CD8-positive, alpha-beta memory T cell (primary cell): ENCODE measurements at places on chromosomes 1 and 21. TPM values are rescaled to one million over a fixed set of nuclear protein-coding genes. Genes with fewer than 3 reads are reported as not detected.

Gene LSS
- 16.1 TPM for polyA plus RNA-seq

Gene SPATC1L
- 10.7 TPM for polyA plus RNA-seq

Gene SIPA1L2
- 1.4 TPM for polyA plus RNA-seq

Gene PATJ
- polyA plus RNA-seq, result 24.4 TPM

Gene CAMK1G
- polyA plus RNA-seq, result not detected

Gene FCAMR
- polyA plus RNA-seq, result not detected

Gene ALG14
- 6.8 TPM for polyA plus RNA-seq

Gene ERI3
- 36.1 TPM for polyA plus RNA-seq

Gene KRTCAP2
- polyA plus RNA-seq, result 576 TPM

Gene TFF2
- polyA plus RNA-seq, result not detected

Gene REN
- polyA plus RNA-seq, result not detected

Gene SPRR2A
- not detected for polyA plus RNA-seq

Gene BACE2
- 0.58 TPM for polyA plus RNA-seq

Gene AUNIP
- polyA plus RNA-seq, result not detected

Gene KIFAP3
- polyA plus RNA-seq, result 17.4 TPM

GRCh38 chr1:213656503-213656902, 331.3 kb upstream of the PROX1 start:
- no peak for DNase-seq

- DNase-seq, result no peak
Measured at GRCh38 chr1:20192364-20192763, 6.0 kb upstream of the PLA2G2C start.

DNA sequence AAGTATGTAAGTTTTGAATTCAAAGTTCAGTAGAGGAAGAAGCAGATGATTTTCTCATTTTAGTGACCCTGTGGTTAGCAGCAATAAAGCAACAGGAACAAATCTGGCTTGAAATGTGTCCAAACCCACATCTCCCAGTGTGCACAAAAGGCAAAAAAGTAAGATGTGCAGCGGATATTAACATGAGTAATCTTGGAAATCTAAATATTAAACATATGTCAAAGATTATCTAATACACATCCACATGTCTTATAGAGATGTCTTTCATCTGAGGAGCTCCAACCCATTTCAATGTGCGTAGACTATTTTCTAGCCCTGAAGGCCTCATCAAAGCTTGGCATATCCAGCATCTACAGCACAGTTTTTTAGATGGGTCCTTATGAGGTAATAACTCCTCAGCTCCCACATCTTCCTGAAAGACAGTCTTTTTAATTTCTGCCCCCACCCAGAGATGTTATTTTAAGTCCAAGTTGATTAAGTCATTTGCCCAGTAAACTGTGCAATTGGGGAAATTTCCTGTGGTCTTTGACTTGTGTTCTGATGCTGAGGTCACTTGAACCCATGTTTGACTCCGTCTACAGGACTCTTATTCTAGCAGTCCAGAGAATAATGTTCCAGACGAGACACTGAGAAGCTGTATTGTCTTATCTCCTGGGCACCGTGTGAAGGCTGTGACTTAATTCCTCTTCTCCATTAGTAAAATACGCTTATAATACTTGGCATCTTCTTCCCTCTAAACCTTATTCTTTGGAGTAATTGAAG, 73.7 kb downstream of the LMO4 start:
- DNase-seq, result no peak

DNA sequence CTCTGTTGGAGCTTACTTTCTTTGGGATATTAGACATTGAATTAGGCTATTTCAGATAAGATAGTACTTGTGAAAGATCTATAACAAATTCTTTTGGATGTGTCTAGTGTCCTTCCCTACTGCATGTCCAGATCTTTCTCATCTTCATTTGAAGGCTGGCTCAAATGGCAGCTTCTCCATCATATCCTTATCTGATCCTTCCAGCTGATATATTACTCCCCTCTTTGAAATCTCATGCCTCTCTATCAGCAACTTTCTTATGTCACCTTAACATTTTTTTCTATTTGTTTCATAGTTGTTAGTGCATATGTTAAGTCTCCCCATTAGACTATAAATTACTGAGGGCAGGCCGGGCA, 17.5 kb downstream of the CAP1 start:
- DNase-seq, result no peak

DNA sequence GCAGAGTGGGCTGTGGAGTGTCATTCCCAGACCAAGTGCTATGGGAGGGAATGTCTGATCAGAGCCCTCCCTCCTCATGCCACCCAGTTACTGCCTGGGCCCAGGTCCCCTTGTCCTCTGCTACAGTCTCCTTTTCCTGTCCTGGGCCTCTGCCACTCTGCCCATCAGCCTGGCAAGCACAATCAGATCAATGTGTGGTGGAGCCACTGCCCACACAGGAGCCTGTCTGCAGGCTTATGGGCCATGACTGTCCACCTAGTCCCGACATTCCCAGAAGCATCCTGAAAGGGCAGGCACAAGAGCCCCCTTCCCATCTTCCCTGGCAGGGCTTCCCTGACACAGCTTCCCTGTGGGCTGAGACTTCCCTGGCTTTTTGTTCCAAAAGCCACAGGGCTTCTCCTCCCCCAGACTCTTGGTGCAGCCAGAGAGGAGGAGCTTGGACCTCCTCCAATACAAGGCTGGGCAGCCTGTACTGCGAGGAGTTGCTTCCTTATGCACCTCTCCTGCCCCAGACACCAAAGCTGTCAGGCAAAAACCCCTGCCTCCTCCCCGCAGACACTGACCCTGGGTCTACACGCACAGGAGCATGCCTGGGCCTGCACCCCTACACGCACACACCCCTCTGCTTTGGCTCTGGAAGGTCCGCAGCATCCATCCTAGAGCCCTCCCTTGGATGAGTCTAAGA, 29.2 kb upstream of the CNTN2 start:
- no peak for DNase-seq

- no peak for DNase-seq
Measured at GRCh38 chr21:28151758-28152157, 840.9 kb downstream of the LTN1 start.

- DNase-seq, result no peak
Measured at GRCh38 chr1:111600886-111601386, 18.7 kb upstream of the RAP1A start.

GRCh38 chr1:117146575-117147340, 25.2 kb upstream of the TRIM45 start:
- no peak for DNase-seq

- DNase-seq, result no peak
Measured at GRCh38 chr1:246113555-246114095, 393.5 kb downstream of the SMYD3 start.

GRCh38 chr1:35864813-35865212, 18.2 kb upstream of the AGO1 start:
- DNase-seq, result no peak

DNA sequence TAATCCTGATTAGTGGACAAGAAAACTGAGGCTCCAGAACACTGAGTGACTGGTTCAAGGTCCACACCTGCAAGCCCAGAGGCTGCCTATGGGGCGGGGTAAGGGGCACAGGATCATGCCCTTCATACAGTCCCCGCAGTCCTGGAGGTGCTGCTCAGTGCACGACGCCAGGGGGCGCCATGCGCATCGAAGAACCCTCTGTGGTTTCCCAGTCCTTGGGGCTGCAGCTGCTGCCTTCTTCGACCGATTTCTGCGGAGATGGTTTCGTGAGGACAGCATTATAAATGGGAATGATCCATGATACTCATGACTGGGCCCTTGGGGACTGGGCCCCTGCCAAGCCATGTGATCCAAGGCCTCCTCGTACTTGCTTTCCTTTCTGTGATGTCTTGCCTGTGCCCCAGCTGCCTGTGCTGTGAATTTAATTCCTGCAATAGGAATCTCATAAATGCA, 37.1 kb upstream of the ARHGEF10L start:
- no peak for DNase-seq

DNA sequence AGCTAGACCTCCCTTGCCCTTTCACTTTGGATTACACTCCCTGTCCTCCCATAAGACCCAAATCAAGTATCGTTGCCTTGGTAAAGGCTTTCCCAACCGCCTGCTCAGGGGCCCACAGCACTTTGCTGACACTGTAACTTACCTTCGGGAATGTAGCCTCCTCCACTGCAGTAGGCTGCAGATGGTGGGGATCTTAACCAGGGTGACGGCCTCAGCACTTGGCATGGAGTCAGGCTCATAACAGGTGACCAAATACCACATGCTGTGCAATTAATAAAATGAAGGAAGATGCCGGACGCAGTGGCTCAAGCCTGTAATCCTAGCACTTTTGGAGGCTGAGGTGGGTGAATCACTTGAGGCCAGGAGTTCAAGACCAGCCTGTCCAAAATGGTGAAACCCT, 88.7 kb upstream of the IRF2BP2 start:
- no peak for DNase-seq

GRCh38 chr1:182962554-182963115, 9.7 kb upstream of the SHCBP1L start:
- no peak for DNase-seq

DNA sequence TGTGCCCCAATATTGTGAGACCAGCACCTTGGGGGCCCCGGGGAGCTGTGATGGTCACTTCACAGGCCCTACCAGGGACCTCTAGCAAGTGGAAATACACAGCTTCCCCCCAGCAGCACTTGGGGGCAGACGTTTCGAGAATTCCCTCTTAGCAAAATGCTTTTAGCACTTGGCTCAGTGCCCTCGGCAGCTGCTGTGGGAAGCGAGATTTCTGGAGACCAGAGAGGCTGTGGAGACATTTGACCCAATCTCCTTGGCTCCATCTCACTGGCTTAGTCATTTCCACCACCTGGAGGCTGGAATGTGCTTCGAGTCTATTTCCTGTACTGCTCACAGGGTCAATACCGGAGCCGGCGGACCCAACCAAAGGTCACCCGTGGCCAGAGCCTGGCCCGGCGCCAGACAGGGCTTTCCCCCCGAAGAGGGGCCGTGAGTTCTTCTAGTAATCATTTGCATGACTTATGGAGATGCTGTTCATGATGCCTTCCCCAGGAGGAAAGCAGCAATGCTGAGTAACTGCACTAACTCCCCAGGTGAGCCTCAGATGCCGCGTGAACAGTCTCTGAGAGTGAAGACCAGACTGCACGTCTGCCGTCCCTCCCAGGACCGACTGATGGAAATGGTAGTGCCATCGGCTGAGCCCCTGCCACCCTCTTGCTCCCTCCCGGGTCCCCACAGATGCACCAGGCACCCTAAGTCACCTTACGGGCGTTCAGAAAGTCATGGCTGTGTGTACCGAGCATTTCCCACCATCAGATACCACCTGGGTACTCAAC, 4.4 kb upstream of the C2CD2 start:
- DNase-seq, result no peak

GRCh38 chr1:225697428-225697827, 44.5 kb upstream of the ENAH start:
- DNase-seq, result no peak

DNA sequence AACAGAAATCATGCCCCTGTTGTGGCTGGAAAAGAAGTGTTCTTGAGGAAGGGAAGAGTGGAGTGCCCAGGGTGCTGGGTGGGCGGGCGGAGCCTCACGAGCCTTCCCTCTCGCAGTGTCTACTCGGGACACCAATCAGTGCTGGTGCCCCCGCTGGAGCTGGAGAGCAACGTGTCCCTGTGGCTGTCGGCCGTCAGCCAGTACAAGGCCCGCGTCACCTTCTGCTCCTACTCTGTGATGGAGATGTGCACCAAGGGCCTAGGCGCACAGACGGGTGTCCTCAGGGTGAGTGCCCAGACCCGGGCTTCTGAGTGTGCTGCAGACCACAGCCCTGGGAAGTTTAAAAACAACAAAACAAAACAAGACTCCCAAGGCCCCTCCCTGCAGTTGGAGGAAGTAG, 47.4 kb downstream of the S100B start:
- DNase-seq, result no peak

DNA sequence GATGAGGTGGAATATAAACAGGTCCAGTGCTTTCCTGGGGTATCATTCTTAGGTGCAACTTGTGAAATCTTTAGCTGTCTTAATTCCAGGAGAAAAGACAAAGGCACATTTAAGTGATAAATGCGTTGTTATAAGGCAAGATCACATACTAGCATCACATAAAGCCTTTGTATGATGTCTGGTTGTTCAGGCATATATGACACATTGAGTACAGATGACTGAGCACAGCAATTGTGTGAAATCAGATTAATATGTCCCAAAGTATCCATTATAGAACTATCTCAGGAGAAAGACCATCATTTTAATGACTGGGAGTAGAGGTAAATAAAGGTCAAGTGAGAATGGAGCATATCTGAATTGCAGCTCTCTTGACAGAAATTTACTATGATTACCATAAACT, 205.1 kb downstream of the PTGER3 start:
- DNase-seq, result no peak

GRCh38 chr1:156876281-156876680, 15.6 kb downstream of the NTRK1 start:
- DNase-seq, result no peak

DNA sequence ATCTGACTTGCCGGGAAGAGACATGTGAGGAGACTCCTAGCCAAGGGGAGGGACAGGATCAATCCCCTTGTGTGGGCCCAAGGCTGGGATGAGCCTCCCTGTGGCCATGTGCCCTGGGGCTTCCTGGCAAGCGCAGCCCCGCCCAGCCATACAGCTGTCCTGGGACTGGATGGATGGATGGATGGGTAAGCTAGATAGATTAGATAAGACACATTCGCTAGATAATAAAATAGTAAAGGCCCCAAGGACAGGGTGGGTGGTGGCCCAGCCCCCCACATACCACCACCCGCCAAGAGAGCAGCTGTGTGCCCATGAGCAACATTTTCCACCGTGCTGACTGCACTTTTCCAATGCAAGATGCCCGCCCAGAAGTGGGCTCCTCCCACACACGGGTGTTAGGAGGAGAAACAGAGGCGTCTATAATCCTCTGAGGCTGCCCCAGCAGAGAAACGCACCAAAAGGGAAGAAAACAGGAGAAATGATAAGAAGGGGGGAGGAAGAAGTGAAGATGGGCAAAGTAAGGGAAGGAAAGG, 25.1 kb downstream of the ZBTB17 start:
- no peak for DNase-seq

DNA sequence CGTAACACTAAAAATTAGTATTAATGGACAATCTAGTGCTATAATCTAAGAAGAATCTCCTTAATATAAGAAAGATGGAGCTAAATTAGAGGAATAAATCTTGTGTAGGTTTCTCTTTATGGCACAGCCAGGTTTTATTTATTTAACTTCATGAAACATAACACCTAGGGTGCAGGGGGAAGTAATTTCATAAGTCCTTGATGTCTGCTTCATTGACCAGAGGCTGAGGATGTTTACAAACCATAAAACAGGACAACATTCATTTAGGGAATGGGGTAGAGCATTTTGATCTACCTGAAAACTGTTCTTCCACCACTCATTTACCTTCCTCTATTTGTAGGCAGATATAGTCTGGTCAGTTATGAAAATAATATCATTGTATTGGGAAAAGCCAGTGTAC, 95.5 kb downstream of the NGF start:
- no peak for DNase-seq
